Stimulated activated CD4-positive, alpha-beta T cell treated with anti-CD3 and anti-CD28 coated beads, Interleukin-12 subunit alpha, Interleukin-12 subunit beta, amount 100 ng/mL, for 48 hours (primary cell): ENCODE measurements at places on chromosomes 6 and 20.

DNA sequence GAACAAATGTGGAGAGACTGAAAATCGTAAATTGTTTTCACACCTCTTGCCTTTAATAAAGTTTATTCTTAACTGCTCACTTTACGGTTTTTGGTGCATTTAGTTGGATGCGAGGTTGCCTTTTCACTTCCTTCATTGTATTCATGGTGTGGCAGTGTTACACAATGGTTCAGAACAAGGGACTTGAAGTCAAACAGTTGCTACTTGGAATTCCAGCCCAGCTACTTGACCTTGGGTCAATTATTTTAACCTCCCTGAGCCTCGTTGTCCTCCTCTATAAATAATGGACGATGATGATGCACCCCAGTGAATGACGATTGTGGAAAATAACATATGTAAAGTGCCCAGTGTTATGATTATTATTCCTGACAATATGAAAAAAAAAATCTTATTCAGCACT is 72.3 kb downstream of the CARMIL1 start:
- DNase-seq = no peak

DNA sequence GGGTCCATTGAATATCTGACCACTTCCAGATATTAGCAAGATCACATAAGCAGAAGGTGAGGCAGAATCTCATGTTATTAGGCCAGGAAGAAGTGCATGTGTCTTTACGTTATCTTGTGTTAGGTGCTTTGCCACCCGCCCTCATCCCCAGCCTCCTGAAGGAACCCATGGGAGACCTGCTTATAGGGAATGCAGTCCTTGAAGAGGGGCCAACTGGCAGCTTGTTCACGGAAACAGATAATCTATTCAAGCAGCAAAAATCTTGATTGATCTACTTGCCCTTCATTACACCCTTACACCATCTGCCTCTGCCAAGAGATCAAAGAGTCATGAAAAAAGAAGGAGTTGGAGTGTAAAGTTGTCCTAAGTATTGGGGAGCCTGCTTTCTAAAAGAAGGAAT is 576.4 kb downstream of the HTR1B start:
- no peak for DNase-seq

DNA sequence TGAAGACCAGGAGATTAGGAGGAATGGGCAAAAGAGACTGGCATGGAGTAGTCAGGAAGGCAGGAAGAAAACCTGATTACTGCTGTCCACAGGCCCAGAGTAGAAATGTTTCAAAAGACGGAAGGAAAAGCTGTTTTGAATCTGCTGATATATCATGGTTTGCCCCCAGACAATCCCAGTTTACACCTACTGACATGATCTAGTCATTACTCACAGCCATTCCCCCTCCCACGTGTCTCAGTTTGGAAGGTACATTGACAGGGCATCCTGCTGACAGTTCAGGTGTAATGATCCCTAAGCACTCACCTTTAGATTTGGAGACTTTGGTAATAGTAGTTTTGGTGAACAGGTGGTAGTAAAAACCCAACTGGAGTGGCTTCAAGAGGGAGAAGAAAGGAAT is 9.8 kb upstream of the TXNDC5 start:
- no peak for DNase-seq

DNA sequence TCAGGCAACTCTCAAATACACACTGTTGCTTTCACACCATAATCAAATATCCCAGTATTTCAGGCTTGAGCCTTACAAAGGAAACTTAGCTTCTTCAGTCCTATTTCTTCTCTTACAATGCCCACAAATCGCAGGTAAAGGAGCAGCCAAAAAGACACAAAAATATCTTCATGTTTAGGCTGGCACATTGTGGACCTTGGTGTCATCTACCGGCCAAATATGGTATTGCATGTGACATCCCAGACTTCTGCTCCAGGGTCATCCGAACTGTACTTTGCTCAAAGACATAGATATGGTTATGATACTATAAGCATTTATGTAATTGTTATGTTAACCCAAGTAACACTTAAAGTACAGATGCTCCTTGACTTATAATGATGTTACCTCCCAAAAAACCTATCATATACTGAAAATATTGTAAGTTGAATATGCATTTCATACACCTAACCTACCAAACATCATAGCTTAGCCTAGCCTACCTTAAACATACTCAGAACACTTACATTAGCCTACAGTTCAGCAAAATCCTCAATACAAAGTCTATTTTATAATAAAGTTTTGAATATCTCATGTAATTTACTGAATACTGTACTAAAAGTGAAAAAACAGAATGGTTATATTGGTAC is 4.6 kb downstream of the OR2H2 start:
- peak; percentile 14 for DNase-seq

- DNase-seq = no peak
Measured at GRCh38 chr6:99850841-99851240, 143.2 kb downstream of the MCHR2 start.

- DNase-seq = peak; percentile 6
Measured at GRCh38 chr20:47318586-47319516, 37.6 kb downstream of the ZMYND8 start.

DNA sequence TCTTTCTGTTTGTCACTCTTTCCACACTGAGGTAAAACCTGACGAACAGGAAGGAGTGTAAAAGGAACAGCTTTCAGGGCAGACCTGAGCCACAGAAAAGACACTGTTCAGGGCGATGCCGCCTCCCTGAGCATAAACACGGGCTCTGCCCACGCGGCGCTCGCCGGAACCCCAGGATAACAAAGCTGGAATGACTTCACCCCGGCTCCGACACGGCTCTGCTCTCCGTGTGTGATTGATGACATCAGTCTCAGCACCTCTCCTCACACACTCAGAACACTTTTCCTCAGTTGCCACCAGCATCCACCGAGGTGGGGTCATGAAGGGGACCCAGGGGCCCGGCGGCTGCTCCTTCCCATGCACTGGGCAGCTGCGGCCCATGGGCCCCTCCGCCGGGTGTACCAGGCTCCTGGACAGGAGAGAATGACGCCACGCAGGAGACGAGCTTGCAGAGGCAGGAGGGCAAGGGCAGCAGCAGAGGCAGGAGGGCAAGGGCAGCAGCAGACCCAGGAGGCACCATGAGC is 43.6 kb downstream of the DLL1 start:
- DNase-seq = no peak

DNA sequence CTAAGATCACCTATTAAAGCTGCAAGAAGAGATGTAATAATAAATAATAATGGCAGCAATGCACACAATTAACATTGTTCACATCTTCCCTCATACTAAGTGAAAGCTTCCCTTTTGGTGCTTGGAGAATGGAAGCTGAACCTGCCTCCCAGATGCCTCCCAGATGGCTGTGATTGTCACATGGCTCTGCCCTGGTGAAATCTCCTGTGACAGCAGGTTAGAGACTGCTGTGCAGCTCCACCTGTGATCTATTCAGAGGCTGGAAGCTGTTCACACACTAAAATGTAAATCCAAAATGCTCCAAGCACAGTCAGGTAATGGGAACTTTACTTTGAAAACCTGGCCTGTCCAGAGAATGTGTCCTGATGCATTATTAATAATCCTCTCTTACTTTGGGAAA is 41.7 kb upstream of the RGS17 start:
- DNase-seq = no peak

DNA sequence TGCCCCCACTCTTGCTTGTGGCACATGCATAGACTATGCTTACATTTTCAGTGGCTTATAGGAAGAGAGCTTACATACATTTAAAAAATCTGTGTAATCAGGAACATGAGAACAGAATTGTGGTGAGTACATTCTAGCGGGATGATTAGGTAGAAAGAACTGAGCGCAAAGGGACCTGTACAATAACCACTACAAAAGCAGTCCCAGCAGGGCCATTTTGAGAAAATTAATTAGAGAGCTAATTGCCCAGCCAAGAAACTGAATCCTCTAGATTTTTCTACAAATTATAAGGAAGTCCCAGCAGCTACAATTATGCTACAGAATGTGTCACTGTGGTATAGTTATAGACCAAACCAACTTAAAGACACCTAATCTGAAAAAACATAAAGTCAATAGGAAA is 105.6 kb upstream of the TNFAIP3 start:
- no peak for DNase-seq

GRCh38 chr6:11389977-11390376 is 147.6 kb upstream of the TMEM170B start:
- no peak for DNase-seq

GRCh38 chr6:142152746-142153145 is 5.7 kb downstream of the VTA1 start:
- no peak for DNase-seq

DNA sequence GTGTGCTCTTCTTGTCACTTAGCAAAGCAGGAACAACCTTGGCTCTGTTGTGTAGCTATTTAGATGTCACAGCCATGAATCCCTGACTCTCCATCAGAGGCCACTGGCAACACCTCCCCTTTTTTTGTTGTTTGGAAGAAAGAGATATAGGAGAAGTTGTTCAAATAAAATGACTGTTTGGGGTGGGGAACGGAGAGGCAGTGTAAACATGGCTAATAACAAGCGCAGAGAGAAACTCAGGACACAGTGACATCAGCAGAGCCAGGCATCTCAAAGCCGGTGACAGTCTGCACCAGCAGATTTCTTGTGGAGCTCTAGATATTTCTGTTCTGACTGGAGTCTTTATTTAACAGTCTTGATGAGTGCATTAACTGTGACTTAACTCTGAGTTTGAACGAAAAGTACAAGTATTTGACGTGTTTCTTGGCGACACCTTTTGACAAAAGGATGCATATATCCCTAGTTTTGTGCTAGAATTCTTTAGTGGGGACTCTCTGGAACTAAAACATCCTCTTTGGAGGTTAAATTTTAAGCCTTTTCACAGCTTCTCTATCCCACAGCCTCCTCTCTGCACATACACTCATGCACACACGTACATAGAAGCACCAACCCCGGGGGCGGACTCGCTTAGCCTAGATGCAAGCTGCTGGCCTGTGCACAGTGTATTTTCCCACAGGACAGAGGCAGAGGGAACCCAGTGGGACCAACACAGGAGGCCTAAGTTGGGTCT is 53.8 kb downstream of the ADAT2 start:
- DNase-seq = no peak

DNA sequence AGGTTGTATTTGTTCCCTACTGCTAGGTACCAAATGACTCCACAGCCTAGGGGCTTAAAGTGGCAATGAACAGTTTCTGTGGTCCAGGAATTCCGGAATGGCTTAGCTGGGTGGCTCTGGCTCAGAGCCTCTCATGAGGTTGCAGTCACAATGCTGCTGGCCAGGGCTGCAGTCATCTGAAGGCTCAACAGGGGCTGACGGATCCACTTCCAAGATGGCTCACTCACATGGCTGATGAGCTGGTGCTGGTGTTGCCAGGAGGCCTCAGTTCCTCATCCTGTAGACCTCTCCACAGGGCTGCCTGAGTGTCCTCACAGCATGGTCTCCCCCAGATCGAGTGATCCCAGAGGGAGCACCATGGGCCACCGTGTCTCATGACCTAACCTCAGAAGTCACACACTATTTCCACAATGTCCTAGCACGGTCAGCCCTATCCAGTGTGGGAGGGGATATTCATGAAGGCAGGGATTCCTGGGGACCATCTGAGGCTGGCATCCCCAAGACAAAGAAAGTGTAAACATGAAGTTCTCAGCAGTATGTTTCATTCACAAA is 19.0 kb upstream of the BPI start:
- no peak for DNase-seq

DNA sequence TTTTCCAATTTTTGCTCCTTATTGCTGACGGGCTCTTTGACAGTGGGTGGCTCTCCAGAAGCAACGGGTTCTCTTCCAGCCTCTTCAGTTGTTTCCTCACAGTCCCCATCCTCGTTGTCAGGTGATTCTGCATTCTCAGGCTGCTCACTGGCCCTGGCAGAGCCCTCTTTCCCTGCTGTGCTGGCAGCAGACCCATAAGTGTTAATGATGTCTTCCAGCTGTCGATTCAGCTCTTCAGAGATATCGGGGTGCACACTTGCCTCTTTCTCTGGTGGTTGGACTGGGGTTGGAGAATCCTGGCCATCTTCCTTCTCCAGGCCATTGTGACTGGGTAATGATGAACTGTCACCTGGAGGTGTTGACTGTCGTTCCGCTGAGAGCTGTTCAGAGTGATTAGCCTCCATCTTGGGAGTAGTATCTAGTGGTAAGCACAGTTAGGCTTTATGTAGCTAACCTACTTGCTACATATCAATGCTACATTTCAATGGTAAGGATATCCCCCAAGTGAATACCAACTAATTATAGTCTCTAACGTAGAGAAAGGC is 3.2 kb downstream of the TXLNB start:
- DNase-seq = no peak

GRCh38 chr6:16236631-16237199 is 1.7 kb upstream of the GMPR start:
- DNase-seq = no peak

DNA sequence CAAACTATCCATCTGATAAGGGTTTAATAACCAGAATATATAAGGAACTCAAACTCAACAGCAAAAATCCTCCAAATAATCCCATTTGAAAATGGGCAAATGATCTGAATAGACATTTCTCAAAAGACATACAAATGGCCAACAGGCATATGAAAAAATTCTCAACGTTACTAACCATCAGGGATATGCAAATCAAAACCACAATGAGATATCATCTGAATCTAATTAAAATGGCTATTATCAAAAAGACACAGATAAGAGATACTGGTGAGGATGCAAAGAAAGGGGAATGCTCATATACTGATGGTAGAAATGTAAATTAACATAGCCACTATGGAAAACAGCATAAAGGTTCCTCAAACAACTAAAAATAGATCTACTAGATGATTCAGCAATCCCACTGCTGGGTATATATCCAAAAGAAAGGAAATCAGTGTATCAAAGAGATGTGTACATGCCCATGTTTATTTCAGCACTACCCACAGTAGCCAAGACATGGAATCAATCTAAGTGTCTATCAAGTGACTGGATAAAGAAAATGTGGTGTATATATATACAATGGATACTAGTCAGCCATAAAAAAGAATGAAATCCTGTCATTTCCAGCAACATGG is 6.1 kb upstream of the BRD2 start:
- DNase-seq = no peak

GRCh38 chr20:6086868-6087267 is 33.0 kb upstream of the LRRN4 start:
- DNase-seq = no peak

GRCh38 chr6:20640181-20640580 is 105.9 kb downstream of the CDKAL1 start:
- no peak for DNase-seq

DNA sequence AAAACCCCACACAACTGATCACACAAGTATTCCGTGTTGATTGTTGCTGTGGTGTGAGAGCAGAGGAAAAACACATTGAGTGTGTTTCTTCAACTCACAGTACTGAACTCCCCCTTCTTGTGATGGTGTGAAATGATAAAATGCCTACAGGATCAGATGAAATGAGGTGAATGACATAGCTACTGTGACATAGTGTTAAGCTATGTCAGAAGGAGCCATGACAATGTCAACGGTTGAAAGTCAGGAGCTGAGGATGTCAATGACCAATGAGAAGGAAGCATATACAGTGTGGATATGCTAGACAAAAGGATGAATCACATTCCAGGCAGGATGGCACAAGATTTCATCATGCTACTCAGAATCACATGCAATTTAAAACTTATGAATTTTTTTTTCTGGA is 38.8 kb downstream of the WASF1 start:
- DNase-seq = no peak

DNA sequence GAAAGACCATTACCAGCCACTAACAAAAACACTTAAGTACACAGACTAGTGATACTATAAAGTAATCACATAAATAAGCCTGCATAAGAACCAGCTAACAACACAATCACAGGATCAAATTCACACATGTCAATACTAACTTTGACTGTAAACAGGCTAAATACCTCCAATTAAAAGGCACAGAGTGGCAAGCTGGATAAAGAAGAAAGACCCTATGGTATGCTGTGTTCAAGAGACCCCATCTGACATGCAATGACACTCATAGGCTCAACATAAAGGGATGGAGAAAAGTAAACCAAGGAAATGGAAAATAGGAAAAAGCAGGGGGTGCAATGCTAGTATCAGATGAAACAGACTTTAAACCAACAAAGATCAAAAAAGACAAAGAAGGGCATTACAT is 631.8 kb upstream of the NOX3 start:
- no peak for DNase-seq
